NCI-H1436 (cell line): ENCODE measurements at places on chromosomes 6 and 20.

DNA sequence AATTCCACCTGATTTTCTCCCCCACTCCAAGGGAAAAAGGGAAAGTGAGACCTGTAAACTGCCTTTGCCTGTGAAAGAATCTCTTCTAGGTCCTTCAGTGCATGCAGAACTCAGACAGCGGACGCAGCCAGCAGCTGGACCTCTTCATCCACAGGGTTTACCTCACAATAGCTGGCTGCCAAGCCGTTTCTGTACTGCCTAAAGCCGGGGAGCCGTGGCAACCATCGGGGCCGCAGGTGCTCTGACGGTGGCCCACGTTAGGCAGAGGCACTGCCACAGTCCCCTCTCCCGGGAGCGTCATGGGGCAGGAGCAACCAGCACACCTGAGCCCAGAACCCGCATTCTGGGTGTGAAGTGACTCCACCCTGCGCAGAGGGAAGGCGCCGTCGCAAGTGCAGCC lies 206.1 kb downstream of the TTLL2 start:
- DNase-seq: no peak

GRCh38 chr6:69422475-69422874 lies 374.3 kb downstream of the LMBRD1 start:
- peak; percentile 39 for DNase-seq

DNA sequence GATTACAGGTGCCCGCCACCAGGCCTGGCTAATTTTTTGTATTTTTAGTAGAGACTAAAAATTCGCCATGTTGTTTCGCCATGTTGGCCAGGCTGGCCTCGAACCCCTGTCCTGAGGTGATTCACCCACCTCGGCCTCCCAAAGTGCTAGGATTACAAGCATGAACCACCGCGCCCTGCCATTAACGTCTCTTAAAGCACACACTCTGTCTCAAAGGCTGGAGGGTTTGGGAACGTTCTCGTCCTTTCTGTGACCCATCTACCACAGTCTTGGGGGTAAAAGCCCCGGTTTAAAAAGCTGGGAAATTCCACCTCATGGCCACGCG lies 57.8 kb upstream of the ARID1B start:
- no peak for DNase-seq

DNA sequence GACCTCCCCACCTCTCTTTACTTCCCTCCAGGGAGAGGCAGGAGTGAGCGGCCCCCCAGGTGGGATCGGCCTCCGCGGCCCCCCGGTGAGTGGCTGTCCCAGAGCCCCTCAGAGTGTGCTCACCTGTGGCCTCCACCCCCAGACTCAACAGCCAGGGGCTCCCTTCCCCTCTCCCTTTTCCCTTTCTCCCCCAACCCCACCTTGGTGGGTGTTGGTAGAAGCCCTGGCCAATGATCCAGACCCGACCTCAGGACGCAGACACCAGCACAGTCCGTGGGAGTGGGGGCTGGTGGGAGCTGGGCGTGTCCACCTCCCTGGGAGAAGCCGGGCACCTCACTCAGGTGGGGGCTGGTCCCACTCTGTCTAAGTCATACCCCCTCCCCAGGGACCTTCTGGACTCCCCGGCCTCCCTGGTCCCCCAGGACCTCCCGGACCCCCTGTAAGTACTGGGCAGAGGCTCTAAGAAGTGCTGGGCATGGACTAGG lies 4.9 kb downstream of the COL9A3 start:
- DNase-seq: no peak

DNA sequence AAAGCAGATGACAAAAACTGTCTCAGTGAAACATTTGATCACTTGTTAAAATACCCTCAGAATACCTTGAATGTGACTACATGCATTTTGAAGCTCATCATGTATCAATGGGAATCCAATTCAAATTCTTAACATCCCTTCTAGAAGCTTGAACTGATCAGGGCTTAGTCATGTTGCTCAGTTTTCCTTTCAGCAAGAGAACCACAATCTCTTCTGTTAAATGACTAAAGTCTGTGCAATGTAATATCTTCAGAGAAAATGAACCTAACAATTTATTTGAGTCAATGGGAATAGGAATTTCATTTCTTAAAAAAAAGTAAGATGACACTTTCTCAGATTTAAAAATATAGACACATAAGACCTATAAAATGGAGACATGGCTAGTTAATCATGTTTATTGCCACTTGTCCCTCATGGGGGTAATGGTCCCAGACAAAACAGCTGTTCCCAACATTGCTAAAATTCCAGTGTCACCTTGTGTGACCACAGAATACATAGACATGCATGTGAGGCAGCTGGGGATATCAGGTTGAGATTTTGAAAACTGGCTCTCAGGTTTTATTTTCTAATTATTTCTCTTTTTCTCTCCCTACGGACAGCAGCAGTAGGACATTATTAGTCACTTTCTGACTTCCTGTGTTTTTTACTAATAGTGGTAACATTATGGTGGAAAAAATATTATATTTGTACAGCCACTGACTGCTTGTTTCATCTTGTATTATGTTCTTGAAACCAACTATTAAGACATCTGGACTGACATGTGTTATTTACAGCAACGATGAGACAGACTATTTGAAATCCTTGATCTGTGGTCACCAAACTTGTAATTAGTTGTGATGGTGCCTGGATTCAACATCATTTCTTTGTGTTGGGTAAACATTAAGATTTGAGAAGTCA lies 192.5 kb downstream of the COL9A1 start:
- DNase-seq: no peak

GRCh38 chr6:18795726-18796125 lies 408.6 kb downstream of the RNF144B start:
- DNase-seq: no peak

DNA sequence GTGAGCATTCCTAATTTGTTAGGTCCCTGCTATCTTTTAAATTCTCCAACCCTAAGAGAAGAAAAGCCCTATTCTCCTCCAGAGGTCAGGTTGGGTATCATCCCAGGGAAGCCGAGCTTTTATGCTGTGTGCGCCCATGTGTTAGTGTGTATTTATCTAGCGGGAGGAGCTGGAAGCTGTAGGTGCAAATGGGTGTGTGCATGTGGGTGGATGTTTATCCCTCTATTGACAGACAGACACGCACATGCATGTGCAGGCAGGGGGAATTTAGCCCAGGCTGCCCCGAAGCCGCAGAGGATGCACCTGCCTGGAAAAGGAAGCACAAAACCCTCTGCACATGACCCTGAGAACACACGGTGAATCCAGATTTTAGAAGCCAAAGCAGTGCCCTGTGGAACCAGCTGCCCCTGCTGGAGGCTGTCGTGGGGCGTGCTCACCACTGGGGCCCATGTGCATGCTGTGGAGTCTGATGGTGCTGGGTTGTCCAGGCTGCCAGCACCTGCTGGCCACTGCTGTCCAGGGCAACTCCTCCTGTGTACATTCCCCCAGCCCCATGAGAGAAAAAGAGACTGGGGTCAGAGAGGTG lies 397.5 kb downstream of the TAF4 start:
- no peak for DNase-seq

- no peak for DNase-seq
Measured at GRCh38 chr6:115540077-115540869, 520.4 kb downstream of the FRK start.

DNA sequence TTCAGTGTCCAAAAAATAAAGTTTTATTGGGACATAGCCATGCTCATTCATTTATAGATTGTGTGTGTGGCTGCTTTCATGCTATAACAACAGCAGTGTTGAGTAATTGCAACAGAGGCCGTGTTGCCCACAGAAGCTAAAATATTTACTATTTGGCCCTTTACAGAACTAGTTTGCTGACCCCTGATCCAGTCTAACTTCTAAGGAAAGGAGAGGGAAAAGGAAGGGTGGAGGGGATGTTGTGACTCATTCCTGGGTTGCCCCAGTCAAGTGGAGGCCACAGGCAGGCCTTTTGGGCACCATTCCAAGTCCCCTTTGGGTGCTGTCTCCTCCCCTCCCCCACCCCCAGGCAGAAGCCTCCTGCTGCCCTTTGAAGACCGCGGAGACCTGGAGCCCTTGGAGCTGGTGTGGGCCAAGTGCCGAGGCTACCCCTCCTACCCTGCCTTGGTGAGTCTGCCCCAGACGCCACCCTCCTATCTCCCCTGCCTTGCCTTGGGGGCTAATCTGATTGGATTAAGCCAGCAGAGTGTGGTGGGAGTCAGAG lies 28.4 kb downstream of the BRPF3 start:
- no peak for DNase-seq

DNA sequence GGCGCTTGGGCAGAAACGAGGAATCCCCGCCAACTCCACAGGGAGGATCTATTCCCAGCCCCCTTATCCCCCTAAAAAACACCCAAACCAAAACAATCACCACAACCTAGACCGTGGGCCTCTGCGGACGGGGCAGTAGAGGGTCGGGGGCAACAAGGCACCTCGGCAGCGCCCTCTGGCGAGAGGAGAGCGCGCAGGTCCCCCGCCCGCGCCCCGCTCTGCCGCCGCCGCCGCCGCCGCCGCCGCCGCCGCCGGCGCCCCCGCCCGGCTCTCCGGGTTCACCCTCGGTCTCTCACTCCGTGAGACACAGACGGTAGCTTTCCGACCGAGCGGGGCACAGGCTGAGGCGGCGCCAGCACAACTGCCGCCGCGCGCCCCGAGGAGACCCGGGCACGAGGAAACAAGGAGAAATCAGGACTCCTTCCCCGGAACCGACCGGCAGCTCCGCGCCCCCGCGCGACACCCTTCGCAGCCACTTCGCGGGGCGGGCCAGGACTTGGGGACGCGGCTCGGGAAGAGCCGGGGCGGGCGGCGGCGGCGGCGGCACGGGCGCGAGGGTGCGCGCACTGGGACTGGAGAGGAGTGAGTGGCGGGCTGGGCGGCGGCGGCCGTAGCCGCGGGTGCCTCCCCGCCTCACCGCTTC lies at the start of gene SLC35F1:
Gene SLC35F1, plus strand, starts transcription at position 307 of the 643 bp plus-strand sequence.
- DNase-seq: peak; percentile 23

GRCh38 chr6:1522779-1523178 lies 86.9 kb upstream of the FOXC1 start:
- DNase-seq: no peak

GRCh38 chr6:13653296-13653695 lies 38.2 kb downstream of the NOL7 start:
- DNase-seq: no peak

DNA sequence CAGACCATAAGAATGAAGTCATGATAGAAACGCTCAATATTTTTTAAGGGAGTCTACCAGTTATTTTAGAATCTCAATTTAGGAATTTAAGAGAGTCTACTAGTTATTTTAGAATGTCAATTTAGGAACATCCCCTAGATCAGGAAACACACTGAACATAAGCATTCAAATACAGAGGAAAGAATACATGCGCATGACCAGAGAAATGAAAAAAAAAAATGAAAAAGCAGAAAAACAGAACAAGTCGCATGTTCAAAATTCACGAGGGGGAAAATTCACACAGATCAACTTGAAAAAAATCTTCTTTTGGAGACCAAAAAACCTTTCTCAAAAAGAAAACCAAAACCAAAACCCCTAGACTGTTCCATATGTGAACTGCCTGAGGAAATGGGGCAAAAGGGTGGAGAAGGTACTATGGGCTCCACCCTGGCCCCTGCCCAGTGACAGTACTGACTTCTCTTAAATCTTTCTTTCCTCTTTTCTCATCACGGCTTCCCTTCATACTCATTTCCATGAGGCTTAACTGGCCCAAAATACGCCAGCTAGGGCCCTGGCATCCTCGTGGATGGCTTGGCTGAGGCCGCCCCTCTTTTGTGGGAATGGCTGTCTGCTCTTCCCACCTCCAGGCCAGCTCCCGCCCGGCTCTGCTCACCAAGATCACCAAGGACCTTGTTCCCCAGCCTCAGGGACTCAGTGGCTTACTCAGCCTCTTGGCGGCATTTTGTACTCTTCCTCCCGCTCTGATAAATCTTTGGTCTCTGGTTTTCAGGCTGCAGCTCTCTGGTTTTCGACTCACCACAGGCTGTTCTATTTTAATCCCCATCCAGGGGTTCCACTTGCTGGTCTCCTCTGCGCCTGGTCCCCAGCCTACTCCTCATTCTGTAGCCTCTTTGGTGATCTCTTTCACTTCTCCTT lies 11.2 kb downstream of the ZBTB2 start:
- DNase-seq: no peak

DNA sequence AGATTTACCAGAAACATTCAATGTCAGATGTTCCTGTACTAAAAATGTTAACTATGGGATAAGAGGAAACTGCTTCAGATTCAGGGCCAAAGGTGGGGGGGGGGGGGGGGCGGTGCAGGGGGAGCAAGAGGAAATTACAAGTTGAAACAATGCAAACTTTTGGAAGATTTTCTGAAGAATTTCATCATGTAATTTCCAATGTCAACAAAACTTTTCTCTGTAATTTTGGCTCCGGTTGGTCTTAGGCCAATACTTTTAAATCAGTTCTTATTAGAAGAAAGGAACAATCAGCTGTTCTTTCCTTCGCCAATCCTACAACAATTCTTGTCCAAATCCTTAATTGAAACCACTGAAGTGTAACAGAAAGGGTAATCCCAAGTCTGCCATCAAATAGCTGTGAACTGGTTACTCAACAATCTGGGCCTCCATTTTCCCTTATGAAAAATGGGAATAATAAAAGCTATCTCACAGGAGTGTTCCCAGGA lies 13.1 kb downstream of the UQCC1 start:
- no peak for DNase-seq

GRCh38 chr6:132768051-132768517 lies 10.4 kb upstream of the VNN2 start:
- DNase-seq: no peak

- no peak for DNase-seq
Measured at GRCh38 chr6:76771059-76771634, 692.1 kb downstream of the HTR1B start.

GRCh38 chr20:50100552-50100951 lies 12.4 kb downstream of the UBE2V1 start:
- DNase-seq: no peak

GRCh38 chr6:128882560-128882959 lies 378 bp upstream of the LAMA2 start:
- DNase-seq: no peak

GRCh38 chr6:26232940-26233648 lies 131.9 kb upstream of the BTN3A2 start:
- no peak for DNase-seq

DNA sequence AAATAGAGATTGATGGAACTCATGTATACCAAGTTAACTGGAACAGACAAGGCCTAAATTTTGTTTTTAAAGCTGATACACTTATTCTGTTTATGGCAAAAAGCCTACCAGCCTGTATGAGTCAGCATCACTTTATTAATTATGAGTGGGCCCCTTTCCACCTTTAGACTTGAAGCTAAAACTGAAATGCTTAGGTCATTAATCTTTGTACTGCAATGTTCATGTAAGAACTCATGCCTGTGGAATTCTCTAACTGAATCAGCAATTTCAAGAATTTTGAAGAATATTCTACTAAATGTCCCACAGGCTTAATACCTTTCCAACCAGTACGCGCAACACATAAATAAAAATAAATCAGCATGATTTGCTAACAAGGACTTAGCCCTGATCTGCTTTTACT lies 140.2 kb upstream of the PHACTR1 start:
- no peak for DNase-seq

- DNase-seq: peak; percentile 87
Measured at GRCh38 chr6:43075670-43076463, at the start of gene PTK7. PTK7 (plus strand) TSS chr6:43076314; CDS start chr6:43076489, 175 bp downstream.

GRCh38 chr6:11773581-11773980 lies 5.0 kb downstream of the ADTRP start:
- DNase-seq: no peak
